HT-29 (cell line): ENCODE measurements at places on chromosomes 5 and 9. TPM values are rescaled to one million over a fixed set of nuclear protein-coding genes. Genes with fewer than 3 reads are reported as not detected.
A peak's percentile ranks its signal among the peaks of the same experiment; 100 is the strongest.

MRPS30 gene
- total RNA-seq = 161 and 168 TPM in 2 replicates

PIGO gene
- total RNA-seq = 33.4 and 38.5 TPM in 2 replicates

DNA sequence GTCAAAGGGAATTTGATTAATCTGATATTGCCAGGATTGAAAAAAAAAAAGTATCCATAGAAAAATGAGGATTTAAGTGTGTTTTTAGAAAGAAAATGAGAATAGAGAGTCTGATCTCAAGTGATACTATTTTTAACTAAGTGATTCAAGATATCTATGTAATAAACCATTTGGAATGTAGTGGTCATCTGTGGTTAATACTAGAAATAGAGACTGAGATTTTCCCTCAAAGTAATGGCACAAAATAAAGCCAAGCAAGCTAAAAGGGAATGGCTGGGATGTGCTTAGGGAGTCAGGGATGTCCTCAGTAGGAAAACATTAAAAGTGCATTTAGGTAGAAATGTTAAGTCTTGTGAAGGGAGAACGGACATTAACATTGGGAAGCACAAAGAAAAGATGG is 90.6 kb downstream of the FBXO4 start:
- no peak for DNase-seq

GRCh38 chr9:131144201-131144600 is 18.8 kb downstream of the NUP214 start:
- no peak for DNase-seq

GRCh38 chr5:143338658-143339366 is 64.7 kb downstream of the NR3C1 start:
- DNase-seq = no peak

DNA sequence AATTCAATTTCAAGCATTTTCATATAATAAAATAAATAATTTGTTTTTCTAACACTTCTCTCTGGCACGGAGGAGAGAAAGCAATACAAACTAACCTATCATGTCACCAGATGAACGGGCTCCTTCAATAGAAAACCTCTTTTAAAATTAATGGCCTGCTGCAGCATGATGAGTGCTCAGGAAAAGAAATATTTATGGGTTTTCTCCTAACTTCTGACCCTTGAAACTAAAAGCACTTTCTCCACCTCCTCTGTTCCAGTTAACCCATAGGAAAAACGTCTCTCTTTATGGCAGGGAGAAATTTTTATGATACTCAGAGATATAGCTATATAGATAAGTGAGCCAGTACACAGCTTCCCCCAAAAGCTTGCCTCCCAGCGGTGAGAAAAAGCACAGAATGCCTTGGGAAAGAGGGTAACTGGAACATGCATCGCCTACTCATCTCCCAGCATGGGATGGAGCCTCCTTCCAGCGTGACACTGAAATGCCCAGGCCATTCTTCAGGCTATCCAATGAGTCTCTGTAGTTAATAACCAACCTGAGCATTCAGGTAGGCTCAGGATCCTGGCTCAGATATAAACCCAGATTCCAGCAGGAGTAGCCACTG is 963.0 kb upstream of the DMAC1 start:
- peak; percentile 5 for DNase-seq

GRCh38 chr9:92608909-92609445 is 61.0 kb downstream of the IPPK start:
- no peak for DNase-seq

DNA sequence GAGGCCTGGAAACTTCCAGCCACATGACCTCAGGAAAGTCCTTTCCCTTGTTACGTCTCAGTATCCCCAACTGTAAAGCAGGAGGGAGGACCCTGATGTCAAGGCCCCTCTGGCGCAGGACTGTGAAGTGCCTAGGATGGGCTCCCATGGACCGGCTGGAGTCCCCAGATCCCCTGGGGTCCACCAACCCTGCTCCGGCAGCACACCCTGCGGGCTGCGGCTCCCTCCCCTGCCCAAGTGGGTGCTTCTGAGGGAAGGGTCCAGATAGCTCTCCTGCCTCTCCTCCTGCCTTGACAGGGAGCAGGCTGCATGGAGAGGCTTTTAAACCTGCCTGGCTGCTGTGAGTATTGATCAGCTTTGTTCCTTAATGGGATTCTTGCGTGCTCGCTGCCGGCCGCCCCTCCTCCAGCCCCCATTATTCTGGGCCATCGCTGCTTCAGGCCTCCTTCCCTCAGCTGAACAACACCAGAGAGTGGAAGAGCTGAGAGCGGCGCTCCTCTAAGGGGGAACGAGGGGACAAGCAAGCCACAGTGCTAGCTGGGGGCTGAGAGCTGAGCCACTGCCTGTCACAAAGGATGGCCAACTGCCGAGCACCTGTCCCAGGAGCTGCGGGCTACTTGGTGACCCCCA is 25.6 kb upstream of the NTNG2 start:
- DNase-seq = no peak

GRCh38 chr9:100092066-100092465 is 6.7 kb downstream of the ERP44 start:
- no peak for DNase-seq
